AG10803 (cell line): ENCODE measurements at places on chromosomes 1 and 21.
A peak's percentile ranks its signal among the peaks of the same experiment; 100 is the strongest.

DNA sequence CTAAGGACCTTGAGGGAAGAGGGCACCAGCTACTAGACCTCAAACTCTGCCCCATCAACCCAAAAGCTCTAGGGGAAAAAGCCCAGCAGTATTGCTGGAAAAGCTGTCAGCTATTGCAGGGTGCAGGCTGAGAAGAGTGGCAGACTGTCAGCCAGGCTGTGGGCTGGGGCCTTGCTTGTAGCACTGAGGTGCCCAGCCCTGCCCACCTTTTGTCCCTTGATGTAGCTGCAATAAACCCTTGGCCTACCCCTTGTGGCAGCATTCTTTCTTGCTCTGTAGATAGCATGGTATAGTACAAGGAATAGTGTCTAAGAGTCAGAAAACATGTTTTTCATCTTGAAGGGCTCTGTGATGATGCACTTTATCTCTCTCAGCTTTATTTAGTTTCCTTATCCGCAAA is 39.4 kb downstream of the CDC14A start:
- no peak for DNase-seq

GRCh38 chr1:183272390-183272848 is 86.4 kb downstream of the LAMC2 start:
- peak; percentile 98 for DNase-seq

DNA sequence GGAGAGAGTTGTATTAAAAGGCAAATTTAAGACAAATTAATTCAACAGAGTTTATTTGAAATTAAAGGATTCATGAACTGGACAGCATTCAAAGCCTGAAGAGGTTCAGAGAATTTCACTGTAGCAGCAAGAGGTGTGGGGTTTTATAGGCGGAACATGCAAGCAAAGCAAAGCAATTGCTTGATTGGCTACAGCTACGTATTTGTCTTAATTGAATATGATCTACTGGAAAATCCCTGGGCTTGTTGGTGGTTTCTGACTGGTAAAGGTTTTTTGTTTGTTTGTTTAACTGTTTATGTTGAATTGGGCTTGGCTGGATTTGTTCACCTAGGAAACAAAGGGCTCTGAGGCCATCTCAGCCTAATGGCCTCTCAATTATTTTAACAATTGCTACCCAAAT is 61.5 kb downstream of the KCNK1 start:
- no peak for DNase-seq

GRCh38 chr1:150548632-150549495 is at the start of gene ADAMTSL4:
Gene ADAMTSL4, plus strand, starts transcription at chr1:150549408. Its CDS starts 2,881 bp downstream, at chr1:150552289.
- DNase-seq: peak; percentile 82

GRCh38 chr1:30325085-30325935 is 398.1 kb downstream of the MATN1 start:
- DNase-seq: no peak

- DNase-seq: no peak
Observed at GRCh38 chr21:41317458-41317857, 857 bp downstream of the FAM3B start.

- DNase-seq: no peak
Observed at GRCh38 chr1:116352349-116352813, 20.7 kb upstream of the ATP1A1 start.

DNA sequence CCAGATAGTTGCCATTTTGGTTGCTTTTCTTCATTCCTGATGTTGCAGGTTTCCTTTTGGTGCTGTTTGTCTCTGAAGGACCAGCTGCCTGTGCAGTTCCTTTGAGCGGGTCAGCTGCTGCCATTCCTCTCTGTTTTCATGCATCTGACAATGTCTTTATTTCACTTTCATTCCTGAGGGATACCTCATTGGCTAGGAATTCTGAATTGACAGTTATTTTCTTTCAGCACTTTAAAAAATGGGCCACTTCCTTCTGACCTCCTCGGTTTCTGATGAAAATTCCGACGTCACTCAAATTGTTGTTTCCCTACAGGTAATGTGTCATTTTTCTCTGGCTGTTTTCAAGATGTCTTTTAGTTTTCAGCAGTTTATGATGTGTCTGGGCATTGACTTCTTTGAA is 24.8 kb downstream of the CCSAP start:
- DNase-seq: peak; percentile 13
